ENCODE measurements at places on chromosomes 1 and 21.

GRCh38 chr1:69738458-69739250 lies 170.9 kb downstream of the LRRC7 start:
- DNase-seq: peak; percentile 2

DNA sequence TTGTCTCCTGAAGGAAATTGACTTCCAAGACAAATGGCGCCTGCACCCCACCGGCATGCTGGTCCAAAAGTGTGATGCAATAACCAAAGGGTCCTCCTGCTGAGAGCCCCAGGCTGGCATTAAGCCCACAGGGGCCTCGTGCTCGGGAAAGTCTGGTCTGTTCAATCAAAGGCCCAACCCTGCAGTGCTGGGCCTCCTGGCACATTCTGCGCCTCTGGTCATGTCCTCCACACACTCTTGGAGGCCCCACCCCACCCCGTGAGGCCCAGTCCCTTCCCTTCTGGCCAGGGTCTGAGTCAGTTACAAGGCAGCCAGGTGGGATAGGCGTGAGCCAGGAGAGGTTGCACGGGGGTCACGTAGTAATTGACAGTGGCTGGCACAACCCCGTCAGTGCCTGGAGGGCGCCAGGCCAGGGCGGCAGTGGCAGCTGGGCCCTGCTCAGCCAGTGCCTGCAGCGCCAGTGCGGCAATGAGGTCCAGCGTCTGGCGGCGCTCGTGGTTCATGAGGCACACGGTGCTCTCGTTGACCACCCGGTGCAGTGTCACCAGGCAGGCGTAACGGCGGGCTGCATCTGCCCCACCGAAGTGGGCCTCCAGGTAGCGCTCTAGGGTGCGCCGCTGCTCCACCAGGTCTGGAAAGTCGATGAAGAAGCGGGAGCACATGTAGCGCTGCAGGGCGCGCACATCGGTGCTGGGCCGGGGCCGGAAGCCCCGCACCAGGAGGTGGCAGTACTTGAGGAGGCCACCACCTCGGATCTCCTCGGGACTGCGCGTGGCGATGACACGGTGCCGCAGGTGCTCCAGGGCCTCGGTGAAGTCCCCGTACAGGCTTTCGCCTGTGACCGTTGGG lies 6.8 kb downstream of the TENT5B start:
- no peak for DNase-seq

GRCh38 chr1:10736634-10737586 lies 59.5 kb downstream of the CASZ1 start:
- no peak for DNase-seq

- DNase-seq: no peak
Observed at GRCh38 chr1:115138271-115138670, 49.0 kb upstream of the TSPAN2 start.

DNA sequence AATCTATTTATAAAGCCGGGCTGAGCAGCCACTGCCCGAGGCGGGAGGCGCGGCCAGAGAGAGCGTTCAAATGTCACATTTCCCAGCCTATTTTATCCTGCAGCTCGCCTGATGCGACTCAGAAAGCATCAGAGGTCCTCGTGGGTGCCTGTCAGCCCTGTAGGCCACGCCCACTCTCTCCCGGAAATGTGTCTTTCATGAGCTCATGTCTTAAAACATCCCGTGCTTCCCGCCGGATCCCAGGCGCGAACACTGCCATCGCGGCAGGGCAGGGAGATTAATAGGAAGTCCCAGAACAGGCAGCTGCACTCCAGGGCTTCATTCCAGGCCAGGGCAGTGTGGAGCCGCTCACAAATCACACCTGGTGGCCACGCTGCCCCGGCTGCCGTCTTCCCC lies 117.5 kb downstream of the PRDM16 start:
- DNase-seq: peak; percentile 75

DNA sequence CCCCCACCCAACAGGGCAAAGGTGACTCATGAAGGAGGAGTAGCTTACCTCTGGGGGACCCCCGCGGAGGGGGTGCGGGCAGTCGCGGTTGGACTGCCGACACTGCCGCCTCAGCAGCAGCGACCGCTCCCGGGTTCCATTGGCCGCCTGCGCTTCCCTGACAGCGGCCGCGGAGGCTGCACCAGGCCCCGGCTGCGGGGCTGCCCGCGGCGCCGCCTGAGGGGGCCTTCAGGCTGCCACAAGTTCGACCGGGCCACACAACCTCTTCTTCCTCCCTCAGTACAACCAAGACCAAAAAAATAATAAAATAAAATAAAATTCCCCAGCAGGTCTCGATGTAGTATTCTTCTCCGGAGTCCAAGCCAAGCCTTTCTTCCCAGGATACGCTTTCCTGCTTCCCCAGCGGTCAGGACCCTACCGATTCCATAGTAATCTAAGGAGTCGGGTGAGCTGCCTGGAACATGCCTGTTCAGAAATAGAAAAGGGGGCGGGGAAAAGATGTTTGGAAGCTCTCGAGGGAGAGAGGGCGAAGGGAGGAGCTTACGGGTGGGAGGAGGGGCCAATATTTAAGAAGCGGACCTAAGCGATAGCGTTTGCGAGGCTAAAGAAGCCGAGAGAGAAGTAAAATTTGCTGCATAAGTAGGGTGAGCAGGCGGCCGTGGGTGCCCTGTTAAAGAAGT lies at the start of gene PI4KB:
PI4KB (minus strand) TSS at position 194 of the 680 bp plus-strand sequence. CDS start 10,935 bp downstream, outside the sequence.
- peak; percentile 99 for DNase-seq

- no peak for DNase-seq
Observed at GRCh38 chr1:198640174-198640573, 1.3 kb downstream of the PTPRC start.

GRCh38 chr1:87513966-87514660 lies 185.4 kb downstream of the LMO4 start:
- DNase-seq: peak; percentile 43

DNA sequence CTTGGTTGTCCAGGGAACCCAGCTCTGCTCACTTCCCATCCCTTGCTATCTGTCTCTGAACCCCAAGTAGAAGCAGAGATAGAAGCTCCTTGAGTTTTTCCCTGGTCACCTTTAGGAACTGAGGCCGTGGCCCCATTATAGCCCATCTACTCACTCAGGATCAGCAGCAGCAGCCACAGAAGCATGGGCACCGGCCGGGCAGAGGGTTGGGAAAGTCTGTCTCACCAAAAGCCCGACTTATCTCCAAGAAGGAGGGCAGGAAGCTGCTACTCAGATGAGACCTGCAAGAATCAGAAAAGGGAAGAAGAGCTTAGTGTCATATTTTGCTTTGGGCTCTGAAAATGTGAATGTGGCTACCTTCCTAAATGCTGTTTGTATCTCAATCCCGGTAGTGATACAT lies 264 bp downstream of the FCRL3 start:
- no peak for DNase-seq

- no peak for DNase-seq
Observed at GRCh38 chr1:3443807-3444206, 10.7 kb upstream of the ARHGEF16 start.

DNA sequence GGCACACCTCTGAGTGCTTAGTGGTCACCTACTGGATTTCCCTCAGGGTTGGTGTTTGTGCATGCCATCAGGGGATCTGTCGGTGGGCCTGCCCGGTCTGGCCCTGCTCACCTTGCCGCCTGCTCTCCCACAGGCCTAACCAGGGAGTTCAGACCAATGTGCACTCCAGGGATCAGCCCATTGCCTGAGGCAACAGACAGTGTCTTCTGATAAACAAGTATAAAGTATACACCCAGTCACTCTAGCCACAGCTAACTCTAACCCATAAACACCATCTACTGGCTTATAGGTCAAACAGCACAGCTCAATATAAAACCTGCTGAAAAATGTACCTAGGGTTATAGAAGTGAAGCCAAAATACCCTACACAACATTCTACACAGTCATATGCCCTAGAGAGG lies 1300.0 kb downstream of the PLA2G4A start:
- peak; percentile 73 for DNase-seq

DNA sequence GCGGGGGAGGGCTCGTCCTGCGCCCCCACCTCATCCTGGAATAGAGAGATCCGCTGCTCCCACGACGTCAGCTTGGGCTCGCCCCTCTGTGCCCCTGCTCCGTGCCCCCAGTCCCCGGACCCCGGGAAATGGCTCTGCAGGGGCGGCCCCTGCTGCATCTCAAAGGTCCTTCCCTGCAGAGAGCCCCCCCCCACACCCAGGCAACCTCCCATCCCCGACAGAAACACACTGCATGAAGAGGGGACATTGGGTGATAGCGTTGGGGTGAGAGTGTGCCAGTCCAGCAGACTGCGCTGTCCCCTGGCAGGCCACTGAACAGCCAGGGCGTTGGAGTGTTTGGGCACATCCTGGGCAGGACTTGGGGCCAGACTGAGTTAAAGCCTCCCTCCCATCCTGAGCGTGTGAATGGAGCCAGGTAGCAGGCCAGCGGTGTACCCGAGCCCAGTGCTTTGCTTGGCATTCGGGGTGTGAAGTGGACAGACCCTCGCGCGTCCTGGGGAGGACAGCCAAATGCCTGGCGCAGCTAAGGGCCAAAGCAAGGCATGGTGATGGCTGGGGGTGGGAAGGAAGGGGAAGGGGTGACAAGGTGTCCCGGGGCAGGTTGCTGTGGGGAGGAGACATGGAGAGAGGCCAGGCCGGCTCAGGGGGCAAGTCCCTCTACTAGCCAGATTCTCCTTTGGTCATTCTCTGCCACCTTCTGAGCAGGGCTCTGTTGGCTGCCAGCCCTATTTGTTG lies 633 bp upstream of the ETNK2 start:
- DNase-seq: no peak

- no peak for DNase-seq
Observed at GRCh38 chr1:45677751-45678245, 8.5 kb downstream of the GPBP1L1 start.

- peak; percentile 65 for DNase-seq
Observed at GRCh38 chr1:26471498-26472319, 531 bp upstream of the HMGN2 start.

- no peak for DNase-seq
Observed at GRCh38 chr21:41508415-41509144, 622 bp upstream of the TMPRSS2 start.

DNA sequence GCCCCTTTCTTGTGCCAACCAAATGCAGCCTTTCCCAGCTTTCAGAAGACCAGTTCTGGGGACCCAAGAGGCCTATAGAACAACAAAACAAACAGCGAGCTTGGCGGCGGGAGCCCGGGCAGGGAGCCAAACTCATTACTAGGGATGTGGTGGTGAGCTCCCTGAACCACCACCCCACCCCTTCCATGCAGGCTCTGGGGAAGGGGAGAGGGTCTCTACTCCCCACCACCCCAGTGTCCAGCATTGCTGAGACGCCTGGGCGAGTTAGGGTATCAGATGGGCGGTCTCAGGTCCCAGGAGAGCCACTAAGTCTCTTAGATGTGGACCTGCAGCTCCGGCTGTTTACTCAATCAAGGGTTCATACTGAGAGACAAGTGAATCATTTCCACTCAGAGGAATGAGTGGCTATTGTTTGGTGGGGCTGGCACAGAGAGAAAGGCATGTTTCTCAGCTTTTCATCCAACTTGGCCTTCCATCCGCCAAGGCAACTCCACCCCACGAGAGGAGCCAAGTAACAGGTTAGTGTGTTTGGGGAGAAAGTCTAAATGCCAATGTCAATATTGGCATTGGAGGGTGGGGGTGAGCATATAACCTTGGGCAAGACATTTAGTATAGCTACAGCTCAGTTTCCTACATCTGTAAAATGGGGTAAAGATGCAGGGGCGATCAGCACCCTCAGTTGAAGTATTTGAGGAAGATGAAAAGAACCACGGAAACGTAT lies 40.9 kb downstream of the PLXNA2 start:
- peak; percentile 89 for DNase-seq

DNA sequence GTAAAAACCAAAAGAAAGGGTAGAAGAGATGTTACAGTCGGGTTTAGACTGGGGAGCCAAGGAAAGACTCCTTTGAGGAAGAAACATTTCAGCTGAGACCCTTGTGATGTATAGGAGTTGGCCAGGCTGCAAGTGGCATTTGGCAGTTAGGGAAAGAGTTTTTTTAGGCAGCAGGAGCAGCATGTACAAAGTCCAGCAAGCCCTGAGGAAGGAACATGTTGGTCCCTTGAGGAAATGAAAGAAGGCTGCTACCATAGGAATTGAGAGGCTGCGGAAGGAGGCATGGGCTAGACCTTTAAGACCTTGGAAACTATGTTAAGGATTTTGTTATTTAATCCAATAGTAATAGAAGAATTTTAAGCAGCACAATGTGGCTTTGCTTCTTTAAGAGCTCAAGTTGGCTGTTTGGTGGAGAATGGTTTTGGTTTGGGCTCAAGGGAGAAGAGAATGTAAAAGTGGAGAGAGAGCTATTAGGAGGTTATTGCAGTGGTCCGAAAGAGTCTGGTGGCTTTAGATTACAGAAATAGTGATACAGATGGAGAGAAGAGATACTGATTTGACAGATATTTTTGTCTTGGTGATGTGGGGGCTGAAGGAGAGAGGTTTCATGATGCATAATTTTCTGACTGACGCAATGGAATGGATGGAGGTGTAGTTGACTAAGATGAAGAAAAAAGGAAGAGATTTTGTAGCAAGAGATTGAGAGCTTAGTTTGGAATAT lies 26.6 kb downstream of the SMAP2 start:
- no peak for DNase-seq

- no peak for DNase-seq
Observed at GRCh38 chr1:208002672-208003071, 91.7 kb upstream of the CD34 start.

- DNase-seq: peak; percentile 71
Observed at GRCh38 chr21:32770871-32771523, 558 bp downstream of the PAXBP1 start.

DNA sequence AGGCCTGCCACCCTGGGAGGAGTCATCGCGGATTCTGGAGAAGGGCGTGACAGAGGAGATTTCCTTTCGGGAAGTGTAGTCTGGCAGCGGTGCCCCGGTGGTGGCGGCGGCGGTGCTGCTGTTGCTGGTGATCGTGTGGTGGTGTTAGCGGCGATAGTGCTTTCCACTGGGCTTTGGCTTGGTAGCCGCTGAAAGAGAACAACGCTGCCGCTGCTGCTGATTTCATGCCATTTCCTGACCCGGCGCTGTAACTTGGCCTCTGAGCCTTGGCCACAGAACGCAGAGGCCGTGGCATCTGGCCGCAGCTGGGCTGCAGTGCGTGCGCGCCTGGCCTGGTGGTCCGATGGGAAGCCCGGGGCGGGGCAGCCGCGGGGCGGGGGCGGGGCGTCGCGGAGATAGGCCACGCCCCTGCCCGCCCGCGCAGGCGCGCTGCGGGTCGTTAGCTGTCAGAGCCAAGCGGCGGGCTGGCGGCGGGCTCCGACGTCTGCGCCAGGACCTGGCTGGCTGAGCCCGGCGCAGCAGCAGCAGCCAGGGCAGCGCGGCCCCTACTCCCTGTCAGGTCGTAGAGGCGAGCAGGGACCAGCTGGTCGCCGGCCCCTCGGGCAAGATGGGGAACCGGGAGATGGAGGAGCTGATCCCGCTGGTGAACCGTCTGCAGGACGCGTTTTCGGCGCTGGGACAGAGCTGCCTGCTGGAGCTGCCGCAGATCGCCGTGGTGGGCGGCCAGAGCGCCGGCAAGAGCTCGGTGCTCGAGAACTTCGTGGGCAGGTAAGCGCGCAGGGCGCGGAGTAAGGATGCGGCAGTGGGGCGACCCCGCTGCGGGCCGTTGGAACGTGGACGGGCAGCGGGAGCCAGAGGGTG lies at the start of gene DNM3:
DNM3 (plus strand) TSS at position 449 of the 861 bp plus-strand sequence; CDS start at position 608, 159 bp downstream.
- DNase-seq: peak; percentile 54

GRCh38 chr21:45593162-45594022 lies 50.1 kb upstream of the PCBP3 start:
- no peak for DNase-seq

- DNase-seq: peak; percentile 84
Observed at GRCh38 chr1:51569284-51570062, 47.4 kb upstream of the OSBPL9 start.

GRCh38 chr1:226428348-226428747 lies 20.5 kb upstream of the PARP1 start:
- no peak for DNase-seq

All from iris pigment epithelial cell (primary cell).